ENCODE measurements at places on chromosomes 2 and 18.

GRCh38 chr2:74857725-74858124 is 23.8 kb downstream of the HK2 start:
- peaks cover 24% of the 10 kb centered on the region for H3K4me1 ChIP-seq
- no peak overlapping the region for H3K4me3 ChIP-seq
- H3K36me3 ChIP-seq: peaks cover 52% of the 10 kb centered on the region
- no peak overlapping the region for H3K27ac ChIP-seq
- DNase-seq: no peak
- no peaks in the 10 kb centered on the region for H3K27me3 ChIP-seq

- no peaks in the 10 kb centered on the region for H3K27me3 ChIP-seq
- no peak for DNase-seq
- H3K4me3 ChIP-seq: no peak overlapping the region
- peaks cover 16% of the 10 kb centered on the region for H3K36me3 ChIP-seq
- no peak overlapping the region for H3K27ac ChIP-seq
Observed at GRCh38 chr2:191615596-191615995, 62.3 kb upstream of the NABP1 start.

DNA sequence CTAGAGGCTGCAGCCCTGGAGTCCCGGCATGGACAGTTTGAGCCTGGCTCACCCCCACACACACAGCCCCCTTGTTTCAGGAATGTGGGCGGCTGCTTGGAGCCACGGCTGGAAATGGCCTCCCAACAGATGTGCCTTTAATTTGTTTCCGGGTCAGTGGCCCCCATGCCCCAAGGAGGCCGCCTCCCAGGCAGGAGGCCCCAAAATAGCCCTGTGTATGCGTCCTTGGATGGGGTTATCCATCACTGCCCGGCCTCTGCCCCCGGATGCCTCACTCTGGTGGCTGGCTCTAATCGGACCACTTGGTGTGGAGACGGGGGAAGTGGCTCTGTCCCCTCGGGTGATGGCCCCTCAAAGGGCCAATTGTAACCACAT is 151.9 kb upstream of the MYCN start:
- H3K27me3 ChIP-seq: no peaks in the 10 kb centered on the region
- no peak overlapping the region for H3K4me3 ChIP-seq
- DNase-seq: no peak
- H3K36me3 ChIP-seq: no peaks in the 10 kb centered on the region

DNA sequence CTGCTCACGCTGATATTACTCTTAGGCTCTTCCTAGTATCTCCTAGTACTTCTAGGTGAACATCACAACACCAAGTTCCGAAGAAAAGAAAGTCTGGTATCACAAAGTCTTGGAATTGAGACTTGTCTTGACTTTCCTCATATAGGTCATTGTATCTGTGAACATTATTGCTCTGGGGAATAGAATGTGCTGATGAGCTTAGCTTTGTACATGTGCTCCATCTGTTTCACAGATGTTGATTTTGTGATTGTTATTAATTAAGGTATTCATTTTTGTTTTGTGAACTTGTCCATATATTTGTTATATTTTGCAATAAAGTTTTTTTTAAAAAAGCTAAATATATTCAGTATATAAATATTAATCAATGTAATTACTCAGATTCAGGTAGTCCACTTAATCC is 111.7 kb downstream of the BABAM2 start:
- H3K27ac ChIP-seq: no peak overlapping the region
- H3K27me3 ChIP-seq: no peaks in the 10 kb centered on the region
- no peak for DNase-seq
- peaks cover 12% of the 10 kb centered on the region for H3K36me3 ChIP-seq
- H3K4me3 ChIP-seq: no peak overlapping the region

DNA sequence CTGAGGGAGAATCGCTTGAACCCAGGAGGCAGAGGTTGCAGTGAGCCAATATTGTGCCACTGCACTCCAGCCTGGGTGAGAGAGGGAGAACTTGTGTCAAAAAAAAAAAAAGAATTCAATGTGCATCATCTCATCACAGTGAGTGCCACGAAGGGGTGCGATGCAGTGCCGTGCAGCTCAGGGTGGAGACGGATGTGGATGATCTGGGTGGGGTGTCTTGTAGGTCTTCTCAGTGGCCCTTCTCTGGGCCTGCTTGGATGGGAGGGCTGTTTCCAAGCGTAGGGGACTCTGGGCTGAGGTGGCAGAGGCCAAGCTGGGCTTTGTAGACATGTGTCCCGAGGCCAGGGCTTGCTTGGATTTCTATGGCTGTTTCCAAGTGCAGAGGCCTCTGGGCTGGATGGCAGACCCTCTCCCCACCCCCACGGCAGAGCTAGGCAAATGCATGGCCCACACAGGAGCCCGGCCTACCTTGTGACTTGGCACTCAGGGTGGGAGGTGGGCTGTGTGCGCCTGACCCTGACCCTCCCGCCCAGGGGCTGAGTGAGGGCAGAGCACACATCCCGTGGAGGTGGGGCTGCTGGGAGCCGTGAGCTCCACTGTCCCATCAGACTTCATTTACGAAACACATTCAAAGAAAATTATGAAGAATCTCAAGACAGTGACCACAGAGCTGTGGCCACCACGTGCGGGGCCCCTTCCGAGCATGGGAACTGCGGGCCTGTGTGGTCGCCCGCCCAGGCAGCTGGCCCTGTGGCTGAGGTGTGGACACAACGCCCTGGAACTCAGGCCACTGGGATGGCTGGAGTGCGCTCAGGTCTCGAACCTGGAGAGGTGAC is 76.4 kb downstream of the ASB1 start:
- H3K36me3 ChIP-seq: no peaks in the 10 kb centered on the region
- no peaks in the 10 kb centered on the region for H3K4me1 ChIP-seq
- H3K27me3 ChIP-seq: no peaks in the 10 kb centered on the region

DNA sequence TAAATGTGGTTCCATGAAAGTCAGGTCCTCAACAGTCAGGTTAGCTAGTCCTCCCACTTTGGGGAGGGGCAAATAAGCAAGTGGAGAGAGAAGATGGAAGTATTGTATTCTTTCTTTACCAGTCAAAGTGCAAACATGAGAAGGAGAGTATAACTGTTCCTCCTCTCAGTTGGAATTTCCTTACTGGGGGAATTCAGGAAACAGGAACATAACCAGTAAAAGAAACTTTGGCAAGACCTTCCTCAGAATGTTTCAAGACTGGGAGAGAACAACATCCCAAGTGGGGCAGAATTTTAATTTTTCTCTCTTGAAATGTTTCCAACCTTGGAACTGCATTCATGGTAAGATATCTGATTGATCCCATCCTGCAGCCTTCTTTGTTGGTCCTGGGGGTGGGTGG is 552.4 kb upstream of the TNP1 start:
- H3K4me1 ChIP-seq: no peaks in the 10 kb centered on the region
- DNase-seq: no peak
- H3K27ac ChIP-seq: no peak overlapping the region
- no peaks in the 10 kb centered on the region for H3K27me3 ChIP-seq
- no peaks in the 10 kb centered on the region for H3K36me3 ChIP-seq
- no peak overlapping the region for H3K4me3 ChIP-seq

DNA sequence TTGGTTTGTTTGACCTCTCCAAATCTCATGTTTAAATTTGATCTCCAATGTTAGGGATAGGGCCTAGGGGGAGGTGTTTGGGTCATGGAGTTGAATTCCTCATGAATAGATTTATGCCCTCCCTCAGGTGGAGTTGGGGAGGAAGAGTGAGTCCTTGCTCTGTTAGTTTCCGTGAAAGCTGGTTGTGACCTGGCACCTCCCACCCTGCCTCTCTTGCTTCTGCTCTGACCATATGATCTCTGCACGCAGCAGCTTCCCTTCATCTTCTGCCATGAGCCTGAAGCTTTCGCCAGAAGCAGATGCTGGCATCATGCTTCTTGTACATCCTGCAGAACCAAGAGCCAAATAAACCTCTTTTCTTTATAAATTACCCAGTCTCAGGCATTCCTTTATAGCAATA is 231.6 kb upstream of the ERBB4 start:
- H3K4me1 ChIP-seq: peaks cover 3% of the 10 kb centered on the region
- no peak for DNase-seq
- no peaks in the 10 kb centered on the region for H3K36me3 ChIP-seq
- no peaks in the 10 kb centered on the region for H3K27me3 ChIP-seq

- peaks cover 14% of the 10 kb centered on the region for H3K36me3 ChIP-seq
- H3K27me3 ChIP-seq: no peaks in the 10 kb centered on the region
- DNase-seq: no peak
- H3K4me3 ChIP-seq: no peak overlapping the region
Observed at GRCh38 chr2:160459538-160460332, 33.9 kb downstream of the RBMS1 start.

GRCh38 chr2:131425231-131425941 is 50.5 kb upstream of the TUBA3D start:
- DNase-seq: peak; percentile 18
- H3K27ac ChIP-seq: no peak overlapping the region
- no peak overlapping the region for H3K4me3 ChIP-seq
- peaks cover 4% of the 10 kb centered on the region for H3K4me1 ChIP-seq

DNA sequence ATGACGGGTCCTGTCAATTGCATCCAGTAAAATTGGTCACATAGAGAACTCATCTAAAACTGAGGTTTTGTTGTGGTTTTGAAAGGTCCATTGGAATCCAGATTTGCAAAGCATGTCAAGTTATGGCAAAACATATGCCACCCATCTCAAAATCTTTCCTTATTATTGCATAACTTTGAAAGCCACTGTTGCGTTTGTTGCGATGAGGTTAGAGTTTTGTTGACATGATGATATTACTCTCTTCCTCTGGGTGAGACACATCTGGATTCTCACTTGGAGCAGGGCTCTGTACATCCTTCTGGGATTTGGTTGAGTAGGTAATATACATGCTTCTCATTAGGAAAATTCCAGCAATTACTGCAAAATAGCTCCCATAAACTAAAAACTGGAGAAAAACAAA is 20.6 kb downstream of the SCYGR5 start:
- H3K36me3 ChIP-seq: no peaks in the 10 kb centered on the region
- H3K4me1 ChIP-seq: no peaks in the 10 kb centered on the region
- DNase-seq: no peak

DNA sequence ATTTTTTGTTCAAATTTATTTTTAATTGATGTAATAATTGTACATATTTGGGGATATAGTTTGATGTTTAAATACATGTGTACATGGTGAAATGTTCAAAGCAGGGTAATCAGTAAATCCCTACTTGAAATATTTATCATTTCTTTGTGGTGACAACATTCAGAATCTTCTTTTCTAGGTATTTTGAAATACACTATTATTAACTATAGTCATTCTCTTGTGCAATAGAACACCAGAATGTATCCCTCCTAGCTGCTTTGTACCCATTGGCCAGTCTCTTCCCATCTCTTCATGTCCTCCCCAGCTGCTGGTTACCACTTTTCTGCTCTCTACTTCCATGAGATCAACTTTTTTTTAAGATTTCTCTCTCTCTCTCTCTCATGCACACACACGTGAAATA is 126.5 kb downstream of the ZNF407 start:
- peaks cover 25% of the 10 kb centered on the region for H3K36me3 ChIP-seq
- H3K4me3 ChIP-seq: no peak overlapping the region
- H3K27me3 ChIP-seq: no peaks in the 10 kb centered on the region
- no peak overlapping the region for H3K27ac ChIP-seq
- H3K4me1 ChIP-seq: peaks cover 17% of the 10 kb centered on the region

GRCh38 chr2:129181963-129182362 is 797.5 kb upstream of the RAB6C start:
- H3K4me1 ChIP-seq: no peaks in the 10 kb centered on the region
- H3K27ac ChIP-seq: no peak overlapping the region
- DNase-seq: no peak
- H3K36me3 ChIP-seq: no peaks in the 10 kb centered on the region
- peaks cover 12% of the 10 kb centered on the region for H3K27me3 ChIP-seq
- no peak overlapping the region for H3K4me3 ChIP-seq

DNA sequence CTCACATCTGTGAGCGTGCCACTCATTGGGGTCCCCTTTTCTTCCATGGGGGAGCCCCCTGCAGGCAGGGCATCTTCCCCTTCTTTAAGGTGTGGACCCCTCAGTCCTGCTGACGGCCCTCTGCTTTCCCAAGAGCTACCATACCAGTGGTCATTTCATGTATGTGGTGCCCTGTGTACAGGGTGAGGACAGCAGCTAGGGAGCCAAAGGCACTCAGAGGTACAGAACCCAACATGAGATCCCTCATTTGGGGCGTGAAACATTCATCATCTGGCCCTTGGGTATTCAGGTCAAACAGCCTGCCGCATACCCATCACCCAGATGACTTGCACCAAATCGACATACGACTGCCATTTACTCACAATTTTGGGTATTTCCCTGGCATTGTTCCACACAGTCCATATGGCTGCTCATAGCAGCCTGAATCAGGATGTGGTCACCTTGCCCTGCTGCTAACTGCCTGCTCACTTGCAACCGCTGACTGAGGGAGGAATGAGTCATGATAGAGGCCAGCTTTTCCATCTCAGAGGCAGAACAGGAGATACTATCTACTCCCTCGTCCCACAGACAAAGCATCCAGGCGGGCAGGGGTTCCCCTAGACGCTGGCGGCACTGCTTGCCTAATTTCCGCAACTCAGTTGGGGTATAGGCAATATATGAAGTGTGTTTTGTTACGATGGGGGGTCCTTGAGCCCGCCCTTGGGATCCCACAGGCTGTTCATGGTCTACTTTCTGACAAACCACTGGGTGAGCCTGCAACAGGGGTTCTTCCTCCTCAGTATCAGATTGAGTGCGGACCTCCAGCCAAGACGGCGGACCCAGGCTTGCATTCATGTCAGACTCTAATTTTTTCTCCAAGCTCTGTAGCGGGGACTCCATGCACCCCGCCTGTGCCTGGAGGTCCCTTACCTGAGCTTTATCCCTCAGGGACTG is 228.6 kb downstream of the SATB2 start:
- peak; percentile 31 for DNase-seq
- no peak overlapping the region for H3K4me3 ChIP-seq
- no peaks in the 10 kb centered on the region for H3K27me3 ChIP-seq

DNA sequence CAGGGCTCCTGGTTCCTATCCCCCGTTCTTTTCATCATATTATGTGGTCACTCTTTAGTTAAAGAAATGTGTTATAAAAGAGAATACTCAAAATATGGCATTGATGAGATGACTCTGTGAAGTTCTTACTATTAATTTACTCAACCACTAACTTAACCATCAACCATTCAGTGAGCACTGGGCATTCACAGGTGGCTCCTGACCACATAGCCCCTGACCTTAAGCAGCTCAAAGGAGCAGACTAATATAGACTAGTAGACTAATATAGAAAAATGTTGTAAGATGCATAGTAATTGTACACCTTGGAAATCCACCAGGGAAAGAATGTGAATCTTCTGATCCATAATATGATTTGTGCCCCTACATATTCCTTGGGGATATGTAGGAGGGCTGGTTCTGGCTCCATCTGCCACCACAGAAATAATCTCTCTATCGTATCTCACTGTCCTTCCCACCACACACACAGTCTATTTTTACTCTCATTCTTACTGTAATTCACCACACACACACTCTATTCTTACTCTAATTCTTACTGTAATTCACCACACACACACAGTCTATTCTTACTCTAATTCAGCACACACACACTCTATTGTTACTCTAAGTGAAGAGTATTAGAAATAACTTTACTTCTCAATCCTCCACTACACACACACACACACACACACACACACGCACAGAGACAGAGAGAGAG is 188.9 kb upstream of the ITGA4 start:
- H3K4me1 ChIP-seq: peaks cover 26% of the 10 kb centered on the region
- no peak overlapping the region for H3K4me3 ChIP-seq
- no peak for DNase-seq
- no peaks in the 10 kb centered on the region for H3K27me3 ChIP-seq
- no peak overlapping the region for H3K27ac ChIP-seq
